ENCODE measurements at places on chromosomes 12 and 14.
A peak's percentile ranks its signal among the peaks of the same experiment; 100 is the strongest.

GRCh38 chr14:79598339-79598738 is 613.0 kb downstream of the DIO2 start:
- DNase-seq, result no peak

GRCh38 chr12:52432559-52433207 is 1.5 kb downstream of the KRT75 start:
- DNase-seq, result no peak

DNA sequence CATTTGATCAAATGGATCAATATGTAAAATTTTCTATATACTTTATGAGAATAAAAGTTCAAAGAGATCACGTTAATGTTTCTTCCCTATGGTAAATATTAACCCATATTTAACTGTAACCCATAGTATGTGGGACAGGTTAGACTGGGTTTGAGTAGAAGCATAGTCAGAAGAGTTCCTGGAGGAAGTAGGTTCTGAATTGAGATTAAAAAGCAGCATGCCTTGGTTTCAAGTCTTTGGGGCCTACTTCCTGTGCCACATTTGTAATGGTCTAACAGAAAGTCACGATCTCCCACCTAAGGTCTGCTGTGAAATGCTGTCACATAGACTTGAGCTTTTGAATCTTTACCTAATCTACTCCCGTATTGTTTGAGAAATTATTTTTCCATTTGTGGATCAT is 63.8 kb downstream of the FIGNL2 start:
- DNase-seq, result no peak

DNA sequence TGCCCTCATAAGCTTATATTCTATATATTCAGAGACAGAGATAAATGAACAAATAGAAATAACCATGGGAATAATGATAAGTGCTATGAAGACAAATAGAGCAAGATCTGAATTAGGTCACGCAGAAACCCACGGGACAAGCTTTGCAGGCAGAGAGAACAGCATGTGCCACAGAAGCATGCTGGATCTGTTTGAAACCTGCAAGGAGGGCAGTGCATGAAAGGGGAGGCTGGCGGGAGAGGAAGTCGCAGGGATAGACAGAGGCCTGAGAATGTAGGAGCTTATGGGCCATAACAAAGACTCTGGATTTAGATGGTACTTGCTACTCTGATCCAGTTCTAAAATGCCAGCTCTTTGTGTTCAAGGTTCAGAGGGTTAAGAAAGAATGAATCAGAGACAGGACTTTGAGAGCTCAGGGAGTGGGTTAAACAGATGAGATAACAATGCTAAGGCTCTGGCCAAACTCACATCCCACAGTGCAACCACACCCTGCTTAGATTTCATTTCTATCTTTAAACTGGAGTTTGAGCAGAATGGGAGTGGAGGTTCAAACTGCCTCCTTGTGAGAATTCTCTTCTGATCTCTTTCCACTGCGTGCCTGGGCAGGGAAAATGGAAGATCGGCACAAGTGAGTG is 49.2 kb upstream of the PPP1R12A start:
- DNase-seq, result peak; percentile 42

Data from neural progenitor cell (in vitro differentiated cells).